ENCODE measurements at places on chromosomes 4 and X.

GRCh38 chr4:121658125-121658524 is 38.7 kb downstream of the ANXA5 start:
- no peak for DNase-seq

DNA sequence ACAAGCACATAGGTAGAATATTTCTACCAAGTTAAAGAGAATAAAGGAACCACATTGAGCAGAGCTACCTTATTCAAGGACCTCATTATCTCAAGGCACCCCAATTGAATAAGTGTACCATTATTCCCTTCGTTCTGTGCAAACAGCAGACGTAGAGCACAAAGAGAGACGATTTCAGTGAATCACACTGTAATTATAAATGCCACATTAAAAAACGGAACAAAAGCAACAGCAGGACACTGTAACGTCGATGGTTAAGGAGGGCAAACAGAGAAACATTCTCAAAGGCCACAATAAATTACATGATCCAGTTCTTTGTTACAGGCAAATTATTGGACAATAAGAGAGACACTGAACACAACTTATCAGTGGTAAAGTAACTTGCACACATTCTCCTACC is 644.1 kb upstream of the TENM3 start:
- DNase-seq = no peak

DNA sequence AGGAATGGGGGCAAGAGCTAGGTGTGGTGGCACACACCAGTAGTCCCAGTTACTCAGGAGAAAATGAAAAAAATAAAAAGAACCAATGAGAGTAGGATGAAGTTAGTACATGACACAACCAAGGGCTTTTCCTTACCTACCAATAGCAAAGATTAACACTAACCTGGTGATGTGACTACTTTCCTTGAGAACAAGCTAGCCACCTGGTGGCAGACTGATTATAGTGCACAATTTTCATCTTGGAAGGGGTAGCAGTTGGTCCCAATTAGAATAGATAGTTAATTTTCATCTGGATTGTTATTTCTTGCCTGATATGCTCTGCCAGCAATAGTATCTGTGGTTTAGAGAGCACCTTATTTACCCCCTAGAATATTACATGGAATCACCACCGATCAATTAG is 1216.8 kb upstream of the PABPC4L start:
- DNase-seq = no peak

DNA sequence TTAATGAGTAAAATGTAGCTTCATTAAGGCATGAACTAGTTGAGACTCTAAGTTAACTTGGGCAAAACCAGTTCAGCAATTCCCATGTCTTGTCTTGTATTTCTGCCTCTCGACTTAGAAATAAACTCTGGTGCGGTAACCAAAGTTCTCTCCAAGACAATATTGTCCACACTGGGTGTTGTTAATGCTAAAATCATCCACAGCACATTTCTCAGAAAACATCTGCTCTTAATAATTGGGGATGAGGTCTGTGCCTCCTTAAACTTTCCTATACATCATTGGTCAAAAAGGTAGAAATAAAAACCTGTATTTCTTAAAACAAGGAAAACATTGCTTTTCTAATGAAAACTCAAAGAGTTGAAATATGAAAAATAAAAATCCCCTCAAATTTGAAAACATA is 32.9 kb upstream of the MID1 start:
- DNase-seq = no peak

GRCh38 chr4:110075083-110075738 is 123.2 kb downstream of the ELOVL6 start:
- DNase-seq = no peak

DNA sequence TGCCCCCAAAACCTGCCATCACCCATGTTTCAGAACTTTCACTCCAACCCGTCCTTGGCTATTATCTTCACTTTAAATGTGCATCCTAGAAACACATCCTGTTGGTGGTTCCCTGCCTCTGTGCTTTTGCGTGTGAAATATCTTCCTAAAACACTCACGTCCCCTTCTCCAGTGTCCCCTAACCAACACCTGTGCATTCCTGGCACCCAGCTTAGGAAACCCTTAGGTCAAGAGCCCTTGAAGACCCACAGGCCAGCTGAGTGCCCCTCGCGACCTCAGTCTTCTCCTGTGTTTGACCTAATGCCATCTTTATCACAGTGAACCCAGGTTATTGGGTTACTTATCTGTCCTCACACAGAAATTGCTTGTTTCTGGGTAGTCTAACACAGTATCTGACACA is 117.6 kb downstream of the STK32B start:
- DNase-seq = no peak

DNA sequence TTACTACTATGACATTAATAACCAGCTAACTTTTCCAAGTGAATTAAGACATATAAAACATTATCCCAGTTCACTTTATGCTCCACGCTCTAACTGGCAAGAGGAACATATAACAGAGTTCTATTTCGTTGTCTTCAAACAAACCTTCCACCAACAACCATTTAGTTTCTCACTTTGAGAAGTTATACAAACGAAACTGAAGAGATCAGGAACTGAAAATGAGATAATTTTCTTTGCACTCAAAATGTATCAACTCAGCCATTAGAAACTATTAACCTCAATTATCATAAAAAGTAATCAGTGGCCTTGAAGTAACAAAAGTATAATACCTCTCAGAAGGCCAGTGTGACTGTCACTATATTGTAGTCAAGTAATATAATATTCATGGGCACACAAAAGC is 70.1 kb downstream of the CHM start:
- no peak for DNase-seq
